Cerebellar nuclear complex (tissue), 1 donor: ENCODE measurements at places on chromosomes 6 and 20.

GRCh38 chr6:157260735-157261410 is 62.4 kb downstream of the TMEM242 start:
- DNase-seq: no peak

DNA sequence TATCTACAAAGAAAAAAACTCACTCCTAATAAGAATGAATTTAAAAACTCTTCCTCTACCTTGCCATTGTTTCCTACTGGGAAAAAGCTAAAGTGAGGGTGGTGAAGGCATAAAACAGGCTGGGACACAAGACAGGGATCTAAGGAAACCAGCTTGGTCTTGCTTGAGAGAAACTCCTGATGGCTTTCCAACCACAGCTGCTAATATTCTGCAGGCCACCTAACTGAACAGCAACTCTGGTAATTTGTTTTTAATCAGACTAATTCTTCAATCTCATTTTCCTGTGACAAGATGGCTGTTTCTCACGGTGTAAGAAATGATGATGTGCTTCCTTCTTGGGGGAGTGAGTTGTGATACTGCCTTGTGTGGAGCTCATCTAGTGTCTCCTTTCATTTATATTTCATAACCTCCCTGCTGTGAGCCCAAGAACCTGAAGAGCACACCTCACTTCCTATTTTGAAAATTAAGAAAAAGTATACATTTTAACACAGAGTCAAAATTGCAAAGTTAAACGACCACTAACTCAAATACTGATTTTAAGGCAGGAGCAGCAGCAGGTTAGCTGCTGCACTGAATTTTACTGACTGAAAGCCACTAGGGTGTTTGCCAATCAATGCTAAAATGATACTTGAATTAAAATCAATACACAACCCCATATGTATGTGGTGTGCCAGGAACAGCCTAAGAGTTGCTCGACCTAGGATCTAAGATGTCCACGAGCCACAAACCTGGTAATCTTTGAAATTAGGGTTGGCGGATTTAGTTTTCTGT is 58.0 kb downstream of the BACH2 start:
- no peak for DNase-seq

- DNase-seq: no peak
These were observed 29.6 kb downstream of the SRSF3 start for GRCh38 chr6:36623547-36624459.

GRCh38 chr20:52242237-52243230 is 51.0 kb upstream of the ZFP64 start:
- no peak for DNase-seq

- DNase-seq: no peak
These were observed 1.4 kb upstream of the MANBAL start for GRCh38 chr20:37288091-37288490.

- DNase-seq: no peak
These were observed 46.6 kb downstream of the OR2B6 start for GRCh38 chr6:28003661-28004060.

DNA sequence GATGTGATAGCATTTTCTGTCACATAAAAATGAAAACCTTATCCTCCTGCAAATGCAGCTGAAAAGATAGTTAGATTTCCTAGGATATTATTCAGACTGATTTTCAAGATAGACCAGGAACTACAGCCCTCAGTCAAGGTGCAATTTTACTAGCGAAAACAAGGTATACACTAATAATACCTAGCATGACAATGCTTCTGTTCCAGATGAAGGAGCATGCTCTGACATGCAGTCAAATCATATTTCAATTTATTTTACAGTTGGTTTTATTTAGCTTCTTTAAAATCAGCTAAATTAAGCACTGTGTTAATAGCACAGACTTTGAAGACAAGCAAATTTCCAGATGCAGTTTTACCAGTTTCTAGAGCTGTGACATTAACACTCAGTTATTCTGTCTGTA is 14.2 kb upstream of the TNFAIP3 start:
- no peak for DNase-seq

DNA sequence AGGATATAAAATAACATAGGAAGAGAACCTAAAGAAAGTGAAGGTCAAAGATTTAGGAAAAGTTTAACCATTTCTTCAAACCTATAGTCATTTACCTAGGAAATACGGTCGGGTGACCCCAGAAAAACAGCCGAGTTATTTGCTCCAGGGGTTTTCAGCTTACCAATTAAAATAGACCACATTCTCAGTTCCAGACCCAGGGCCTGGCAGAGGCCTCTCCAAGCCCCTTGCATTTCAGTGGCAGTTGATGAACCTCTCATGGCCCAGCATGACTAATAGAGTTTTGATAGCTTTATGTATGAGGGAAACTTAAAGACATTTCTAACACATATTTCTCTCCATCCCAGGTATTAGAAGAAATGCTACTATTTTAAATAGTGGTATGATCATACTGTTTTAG is 113.5 kb downstream of the OGFRL1 start:
- DNase-seq: no peak

- no peak for DNase-seq
These were observed 438.0 kb upstream of the IMPG1 start for GRCh38 chr6:76510489-76510888.

DNA sequence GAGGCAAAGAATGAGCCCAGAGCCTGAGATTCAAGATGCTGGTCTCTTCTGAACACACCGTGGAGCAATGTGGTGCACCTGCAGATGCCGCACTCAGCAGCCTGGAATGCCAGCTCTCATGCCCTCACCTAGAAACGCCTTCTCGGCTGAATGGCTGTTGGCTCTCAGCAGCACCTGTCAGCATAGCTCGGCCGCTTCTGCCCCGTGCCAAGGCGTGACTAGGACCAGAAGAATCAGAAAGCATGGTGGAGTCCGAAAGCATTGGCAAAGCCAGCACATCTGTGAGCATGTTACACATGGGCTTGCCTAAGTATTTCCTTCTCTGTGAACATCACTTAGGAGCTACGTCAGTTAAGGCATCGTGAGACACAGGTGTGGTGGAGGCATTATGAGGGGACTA is 140.8 kb downstream of the MAP3K4 start:
- DNase-seq: no peak

DNA sequence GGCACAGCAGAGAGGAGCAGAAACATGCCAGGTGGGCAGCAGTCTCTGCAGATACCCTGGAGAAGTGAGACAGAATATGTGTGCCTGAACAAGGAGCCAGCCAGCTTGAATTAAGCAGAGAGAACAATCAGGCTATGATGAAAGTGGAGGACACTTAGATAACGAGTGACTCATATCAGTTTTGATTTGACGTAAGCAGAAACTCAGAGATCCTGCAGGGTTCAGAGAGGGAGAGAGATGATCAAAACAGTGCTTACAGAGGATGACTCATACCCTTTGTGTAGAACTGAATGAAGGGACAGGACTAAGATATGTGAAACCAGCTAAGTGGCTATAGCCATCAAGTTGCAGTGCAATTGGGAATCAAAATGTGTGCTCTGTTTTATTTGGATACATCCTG is 300.7 kb downstream of the TENT5A start:
- no peak for DNase-seq

- DNase-seq: peak; percentile 54
These were observed 546 bp upstream of the KLHL32 start for GRCh38 chr6:96923871-96924493.

DNA sequence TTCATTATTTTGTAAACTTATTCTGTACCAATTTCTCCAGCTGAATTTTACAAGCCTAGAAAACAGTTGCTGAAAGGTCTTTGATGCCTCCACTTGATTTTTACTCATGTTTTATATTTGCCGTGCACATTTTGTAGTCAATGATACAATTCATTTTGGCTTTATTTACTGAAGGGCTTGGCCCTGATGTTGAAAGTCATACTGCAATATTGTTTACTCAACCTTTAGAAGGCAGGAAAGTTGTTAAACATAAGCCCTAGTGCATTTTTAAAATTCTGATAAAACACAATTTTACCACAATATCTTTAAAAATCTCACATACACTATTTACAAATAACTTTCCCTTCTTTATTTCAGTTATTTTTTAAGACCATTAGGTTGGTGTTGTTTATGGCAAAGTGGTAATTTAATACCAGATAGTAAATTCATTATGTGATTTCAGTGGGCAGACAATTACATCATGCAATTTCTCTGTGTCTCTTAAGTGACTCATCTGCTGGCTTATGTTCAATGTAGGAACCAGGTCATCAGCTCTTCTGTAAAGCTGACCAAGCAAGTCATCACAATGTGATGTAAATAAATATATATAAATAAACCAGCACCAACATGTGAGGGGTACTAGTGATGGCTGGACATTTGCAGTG is 121.1 kb upstream of the SLC35B3 start:
- no peak for DNase-seq

- no peak for DNase-seq
These were observed 1.9 kb upstream of the FUCA2 start for GRCh38 chr6:143513410-143513809.

DNA sequence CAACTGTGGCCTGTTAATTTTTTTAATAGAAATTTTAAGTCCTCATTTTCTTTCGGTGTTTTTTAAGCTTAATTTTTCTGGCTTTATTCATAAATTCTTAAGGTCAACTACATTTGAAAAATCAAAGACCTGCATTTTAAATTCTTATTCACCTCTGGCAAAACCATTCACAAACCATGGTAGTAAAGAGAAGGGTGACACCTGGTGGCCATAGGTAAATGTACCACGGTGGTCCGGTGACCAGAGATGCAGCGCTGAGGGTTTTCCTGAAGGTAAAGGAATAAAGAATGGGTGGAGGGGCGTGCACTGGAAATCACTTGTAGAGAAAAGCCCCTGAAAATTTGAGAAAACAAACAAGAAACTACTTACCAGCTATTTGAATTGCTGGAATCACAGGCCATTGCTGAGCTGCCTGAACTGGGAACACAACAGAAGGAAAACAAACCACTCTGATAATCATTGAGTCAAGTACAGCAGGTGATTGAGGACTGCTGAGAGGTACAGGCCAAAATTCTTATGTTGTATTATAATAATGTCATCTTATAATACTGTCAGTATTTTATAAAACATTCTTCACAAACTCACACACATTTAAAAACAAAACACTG is 10.1 kb downstream of the HFE start:
- peak; percentile 18 for DNase-seq

GRCh38 chr6:41679696-41680095 is 41.4 kb downstream of the MDFI start:
- DNase-seq: no peak

DNA sequence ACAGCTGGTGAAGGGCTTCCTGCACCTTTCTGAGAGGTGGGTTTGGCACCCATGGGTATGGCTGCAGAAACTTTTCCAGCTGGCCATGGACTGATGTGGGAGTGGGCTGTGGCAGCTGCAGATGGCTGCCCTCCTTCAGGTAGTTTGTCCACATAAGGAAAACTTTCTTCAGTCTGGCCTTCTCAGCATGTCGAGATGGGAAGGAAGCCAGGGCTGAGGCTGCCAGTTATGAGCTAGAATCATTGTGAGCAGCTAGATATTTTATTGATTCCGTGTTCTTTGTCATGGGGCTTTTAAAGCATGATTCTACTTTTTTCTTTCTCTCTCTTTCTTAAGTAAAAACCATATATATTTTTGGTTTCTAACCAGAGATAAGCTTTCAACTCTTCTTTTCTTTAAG is 16.6 kb downstream of the NKX2-4 start:
- DNase-seq: no peak

DNA sequence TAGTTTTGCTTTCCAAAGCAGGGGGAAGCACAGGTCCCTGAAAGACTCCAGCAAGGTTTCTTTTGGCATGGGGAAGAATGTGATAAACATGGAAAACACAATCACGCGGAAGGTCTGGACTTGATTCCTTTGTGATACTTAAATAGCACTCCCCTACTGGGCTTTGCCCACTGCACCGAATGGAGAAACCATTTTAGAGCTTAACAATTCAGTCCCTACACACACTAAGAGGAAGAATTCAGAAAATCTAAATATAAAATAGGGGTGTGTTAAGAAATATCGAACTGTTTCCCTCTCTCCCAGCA is 71.4 kb upstream of the NHSL1 start:
- DNase-seq: no peak

- no peak for DNase-seq
These were observed 231.7 kb upstream of the STXBP5 start for GRCh38 chr6:146972546-146972945.

GRCh38 chr20:3313683-3314065 is 74.7 kb upstream of the SLC4A11 start:
- DNase-seq: no peak

GRCh38 chr6:170523256-170524171 is 29.6 kb downstream of the PSMB1 start:
- DNase-seq: no peak

- no peak for DNase-seq
These were observed 209.7 kb downstream of the TBX18 start for GRCh38 chr6:84554706-84555105.

- peak; percentile 20 for DNase-seq
These were observed 1.1 kb downstream of the TCP11 start for GRCh38 chr6:35139924-35140638.
